NCI-H1417 (cell line): ENCODE measurements at places on chromosomes 6 and 20.
A peak's percentile ranks its signal among the peaks of the same experiment; 100 is the strongest.

GRCh38 chr20:64244281-64244805, 11.2 kb upstream of the PCMTD2 start:
- DNase-seq = no peak

GRCh38 chr20:38132910-38133501, 32.1 kb downstream of the TGM2 start:
- DNase-seq = no peak

GRCh38 chr6:38498085-38498484, 141.6 kb downstream of the BTBD9 start:
- DNase-seq = no peak

DNA sequence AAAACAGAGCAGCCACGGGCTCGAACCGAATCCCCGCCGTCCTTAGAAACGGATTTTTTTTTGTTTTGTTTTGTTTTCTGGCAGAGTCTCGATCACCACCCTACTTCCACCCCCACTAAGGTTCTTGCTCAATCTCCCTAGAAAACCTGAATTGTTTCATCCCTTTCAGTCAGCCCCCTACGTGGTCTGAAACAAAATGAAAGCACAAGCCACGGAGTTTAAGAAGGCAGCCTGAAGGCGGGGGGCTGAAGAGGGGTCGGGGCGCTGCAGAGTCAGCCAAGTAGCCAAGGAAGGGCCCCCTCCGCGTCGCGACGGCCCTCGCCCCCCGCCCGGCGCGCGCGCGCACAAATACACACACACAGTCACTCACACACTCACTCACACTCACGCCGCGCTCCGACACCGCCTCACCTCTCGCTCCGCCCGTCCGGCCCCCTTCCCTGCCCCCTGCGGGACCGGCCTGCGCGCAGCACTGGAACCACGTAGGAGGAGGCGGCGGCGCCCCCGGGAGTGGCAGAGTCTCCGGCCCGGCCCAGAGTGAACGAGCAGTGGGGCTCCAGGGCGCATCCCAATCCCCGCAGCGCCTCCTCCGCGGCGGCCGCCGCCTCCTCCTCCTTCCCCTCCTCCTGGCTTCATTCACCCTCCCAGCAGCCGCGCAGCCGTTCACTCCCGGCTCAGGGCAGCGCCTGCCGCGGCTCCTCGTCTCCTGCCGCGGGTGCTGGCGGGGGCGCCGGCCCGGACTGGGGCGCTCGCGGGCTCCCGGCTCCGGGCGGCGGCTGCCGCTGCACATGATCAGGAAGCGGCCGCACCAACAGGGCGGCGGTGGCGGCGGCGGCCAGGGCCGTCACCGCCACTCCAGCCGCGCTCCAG, 1.4 kb downstream of the ATXN1 start:
- peak; percentile 69 for DNase-seq
